ENCODE measurements at places on chromosomes 4 and X. TPM values are rescaled to one million over a fixed set of nuclear protein-coding genes. Genes with fewer than 3 reads are reported as not detected.

- no peak for DNase-seq
- no peak overlapping the region for H3K27ac ChIP-seq
- no peak overlapping the region for H3K4me3 ChIP-seq
- H3K27me3 ChIP-seq = no peaks in the 10 kb centered on the region
- no peaks in the 10 kb centered on the region for H3K36me3 ChIP-seq
These were observed 178.6 kb downstream of the NAA11 start for GRCh38 chr4:79147251-79147650.

DNA sequence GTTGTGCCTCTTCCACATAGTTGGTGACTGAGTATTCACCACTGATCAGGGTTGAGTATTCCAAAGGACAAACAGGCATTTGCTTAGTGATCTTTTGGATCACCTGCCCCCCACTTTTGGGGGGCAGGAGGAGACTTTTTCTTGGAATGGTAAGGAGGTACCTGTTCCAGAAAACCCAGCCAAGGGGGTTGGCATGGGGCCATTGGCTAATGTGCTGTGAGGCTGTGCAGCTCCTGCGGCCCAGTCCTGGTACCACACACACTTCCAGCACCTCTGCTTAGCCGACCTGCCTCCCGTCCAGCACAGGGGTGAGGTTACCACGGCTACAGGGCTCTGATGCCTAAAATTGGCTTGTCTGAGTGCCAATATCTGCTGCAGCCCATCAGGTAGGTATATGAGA is 40.1 kb upstream of the MGST2 start:
- no peak overlapping the region for H3K4me3 ChIP-seq
- H3K27ac ChIP-seq = no peak overlapping the region
- H3K27me3 ChIP-seq = peaks cover 2% of the 10 kb centered on the region

GRCh38 chr4:26467724-26468123 is 22.6 kb downstream of the CCKAR start:
- no peaks in the 10 kb centered on the region for H3K4me1 ChIP-seq
- H3K27ac ChIP-seq = no peak overlapping the region
- DNase-seq = no peak
- H3K27me3 ChIP-seq = no peaks in the 10 kb centered on the region

Gene CD38
- total RNA-seq = 0.94 TPM

Gene GASK1B
- total RNA-seq = 25.8 TPM

- no peaks in the 10 kb centered on the region for H3K36me3 ChIP-seq
- H3K27ac ChIP-seq = no peak overlapping the region
- no peaks in the 10 kb centered on the region for H3K27me3 ChIP-seq
- no peak for DNase-seq
These were observed 14.4 kb upstream of the SOD3 start for GRCh38 chr4:24780936-24781495.

DNA sequence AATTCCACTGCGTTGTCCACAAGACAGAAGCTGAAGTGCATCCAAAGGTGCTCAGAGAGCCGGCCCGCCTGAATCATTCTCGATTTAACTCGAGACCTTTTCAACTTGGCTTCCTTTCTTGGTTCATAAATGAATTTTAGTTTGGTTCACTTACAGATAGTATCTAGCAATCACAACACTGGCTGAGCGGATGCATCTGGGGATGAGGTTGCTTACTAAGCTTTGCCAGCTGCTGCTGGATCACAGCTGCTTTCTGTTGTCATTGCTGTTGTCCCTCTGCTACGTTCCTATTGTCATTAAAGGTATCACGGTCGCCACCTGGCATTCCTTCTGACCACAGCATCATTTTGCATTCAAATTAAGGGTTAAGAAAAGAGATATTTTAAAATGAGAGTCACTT is 115.5 kb downstream of the NFKB1 start:
- H3K27me3 ChIP-seq = no peaks in the 10 kb centered on the region
- H3K36me3 ChIP-seq = peaks cover 31% of the 10 kb centered on the region
- no peak overlapping the region for H3K4me3 ChIP-seq
- H3K27ac ChIP-seq = no peak overlapping the region
- no peak for DNase-seq

GRCh38 chr4:54281054-54281766 is 52.1 kb downstream of the PDGFRA start:
- H3K4me1 ChIP-seq = peaks cover 35% of the 10 kb centered on the region
- H3K36me3 ChIP-seq = peaks cover 14% of the 10 kb centered on the region
- H3K27me3 ChIP-seq = no peaks in the 10 kb centered on the region
- H3K27ac ChIP-seq = peak overlapping the region; percentile 84
- peak; percentile 98 for DNase-seq

GRCh38 chr4:100870940-100871772 is 353.3 kb upstream of the EMCN start:
- H3K4me1 ChIP-seq = no peaks in the 10 kb centered on the region
- no peak for DNase-seq
- H3K36me3 ChIP-seq = no peaks in the 10 kb centered on the region

Gene ADGRL3
- 29.6 TPM for total RNA-seq
